ENCODE measurements at places on chromosomes 6 and 20. TPM values are rescaled to one million over a fixed set of nuclear protein-coding genes. Genes with fewer than 3 reads are reported as not detected.

GRCh38 chr6:147078106-147078505 lies 126.1 kb upstream of the STXBP5 start:
- DNase-seq = no peak

AKAP12 gene
- 0.03 TPM for total RNA-seq

HUS1B gene
- total RNA-seq = 4.5 TPM

RNF39 gene
- total RNA-seq = not detected

DNA sequence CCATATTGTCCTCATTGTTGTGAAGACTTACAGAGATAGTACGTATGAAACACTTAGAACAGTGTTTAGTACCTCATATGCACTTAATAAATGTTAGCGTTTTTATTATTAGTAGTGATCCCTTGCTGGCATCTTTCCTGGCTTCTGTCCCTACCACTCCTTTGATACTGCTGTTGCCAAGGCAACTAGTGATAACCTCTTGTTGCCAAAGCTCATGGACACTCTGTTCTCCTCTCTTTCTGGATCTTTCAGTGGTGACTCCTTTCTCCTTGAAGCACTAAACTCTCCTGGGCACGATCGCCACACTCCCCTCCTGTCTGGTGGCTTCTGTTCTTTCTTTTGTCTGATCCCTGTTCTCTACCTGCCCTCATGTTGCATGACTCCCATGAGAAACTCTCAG lies 83.5 kb downstream of the FOXO3 start:
- DNase-seq = no peak

GSTA3 gene
- total RNA-seq = not detected

DNA sequence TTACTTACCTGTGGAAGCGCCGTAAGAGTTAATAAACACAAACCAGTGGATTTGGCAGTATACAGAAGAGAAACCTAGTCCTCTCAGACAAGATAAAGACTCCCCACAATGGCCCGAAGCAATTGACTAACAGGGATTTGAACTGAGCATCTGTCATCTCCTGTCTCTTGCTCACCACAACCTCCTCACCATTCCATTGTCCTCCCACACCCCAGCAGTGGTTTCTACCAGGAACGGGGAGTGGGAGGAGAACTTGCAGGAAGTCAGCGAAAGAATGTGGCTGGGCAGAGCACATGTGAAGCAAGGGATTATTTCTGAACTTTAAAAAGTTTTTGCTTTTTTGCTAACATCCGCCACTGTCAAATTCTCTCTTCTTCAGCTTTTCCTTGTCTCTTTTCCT lies 24.6 kb upstream of the TAAR1 start:
- DNase-seq = no peak

MAK gene
- 0.62 TPM for total RNA-seq

GRCh38 chr6:141123049-141123448 lies 1009.7 kb upstream of the GJE1 start:
- DNase-seq = no peak

DNA sequence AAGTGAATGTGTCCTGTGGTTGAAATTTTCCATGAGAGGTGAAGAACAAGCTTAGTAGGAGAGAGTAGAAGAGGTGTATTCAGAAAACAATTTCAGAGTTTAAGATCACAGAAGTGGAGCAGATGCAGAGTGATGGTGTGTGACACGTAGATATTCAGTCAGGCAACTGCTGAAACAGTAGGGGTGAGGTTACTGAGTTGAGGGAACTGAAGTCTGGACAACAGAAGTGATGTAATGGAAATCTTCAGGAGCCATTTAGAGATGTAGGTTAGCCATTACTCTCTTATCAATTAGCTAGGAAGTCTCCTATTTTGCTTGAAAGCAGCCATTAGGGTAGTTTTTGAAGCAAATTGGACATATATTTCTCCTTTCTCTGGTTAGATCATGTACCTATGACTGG lies 584.4 kb downstream of the PKHD1 start:
- DNase-seq = no peak

DNA sequence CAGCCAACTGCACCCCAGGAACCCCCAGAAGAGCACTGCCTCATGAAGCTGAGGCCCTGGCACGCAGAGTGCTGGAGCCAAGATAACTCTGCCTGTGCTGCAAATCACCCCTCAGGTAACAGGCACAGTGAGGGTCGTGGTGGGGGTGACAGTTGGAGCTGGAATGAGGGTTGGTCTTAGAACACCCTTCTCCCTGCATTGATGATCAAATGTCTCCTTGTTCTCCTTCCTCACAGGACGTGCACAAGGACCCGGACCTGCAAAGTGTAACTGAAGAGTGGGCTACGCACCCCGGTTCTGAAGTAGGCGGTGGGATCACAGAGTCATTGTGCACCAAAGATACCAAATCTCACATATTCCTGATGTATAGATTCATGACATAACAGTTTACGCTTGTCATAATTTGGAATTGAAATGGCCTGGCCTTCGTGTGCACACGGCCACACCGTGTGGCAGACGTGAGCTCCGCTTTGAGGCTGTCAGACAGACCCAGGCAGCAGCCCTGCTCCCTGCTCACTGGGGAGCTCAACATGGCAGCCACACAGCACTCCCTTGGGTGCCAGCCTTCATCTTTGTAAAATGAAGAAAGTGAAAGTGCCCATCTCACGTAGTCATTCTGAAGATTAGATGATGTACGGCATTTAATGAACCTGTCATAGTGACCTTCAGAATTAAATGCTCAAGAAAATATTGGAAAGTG lies 8.8 kb downstream of the THBS2 start:
- DNase-seq = no peak

IMPG1 gene
- total RNA-seq = not detected

BPIFB1 gene
- total RNA-seq = not detected

DNA sequence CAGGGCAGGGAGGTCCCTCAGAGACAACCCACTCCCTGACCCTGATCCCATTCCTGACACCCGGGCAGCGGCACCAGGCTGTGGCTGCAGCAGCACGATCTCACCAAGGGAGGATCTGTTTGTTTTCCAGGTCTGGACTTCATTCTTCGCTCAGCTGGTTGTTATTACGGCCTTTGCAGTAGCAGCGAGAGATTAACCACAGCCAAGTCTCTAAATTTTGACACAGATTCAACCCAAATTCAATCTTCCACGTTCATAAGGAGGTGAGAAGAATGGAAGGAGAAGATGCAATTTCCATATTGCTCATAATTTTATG lies 91.1 kb upstream of the THBS2 start:
- no peak for DNase-seq

GRCh38 chr6:169157197-169158148 lies 96.2 kb downstream of the THBS2 start:
- no peak for DNase-seq

ALDH8A1 gene
- total RNA-seq = 2.4 TPM

MUCL3 gene
- total RNA-seq = not detected

GRCh38 chr6:13338038-13338437 lies 9.7 kb upstream of the TBC1D7 start:
- DNase-seq = no peak

- no peak for DNase-seq
Observed at GRCh38 chr6:75206576-75207342, 906 bp upstream of the COL12A1 start.

GHRH gene
- total RNA-seq = not detected

GPR63 gene
- total RNA-seq = not detected
